ENCODE measurements at places on chromosomes 1 and 21. TPM values are rescaled to one million over a fixed set of nuclear protein-coding genes. Genes with fewer than 3 reads are reported as not detected.

Gene LCA5L
- total RNA-seq: 3.6 TPM

Gene SOX13
- 1.8 TPM for total RNA-seq

Gene SLC1A7
- total RNA-seq: under 0.01 TPM

Gene SPOCD1
- 48.9 TPM for total RNA-seq

Gene KPRP
- not detected for total RNA-seq

Gene BCL2L15
- 0.22 TPM for total RNA-seq

Gene GJB3
- not detected for total RNA-seq

Gene C1orf94
- not detected for total RNA-seq

Gene WNT4
- not detected for total RNA-seq

Gene OR10J1
- total RNA-seq: not detected

Gene PLA2G2D
- total RNA-seq: not detected

Gene FOXO6
- 0.13 TPM for total RNA-seq

Gene SPATA45
- total RNA-seq: 0.39 TPM

Gene IL10
- 0.26 TPM for total RNA-seq

Gene CRNN
- total RNA-seq: not detected

Gene AMIGO1
- 2.1 TPM for total RNA-seq

Gene PTPN22
- 8.6 TPM for total RNA-seq

Gene INSRR
- total RNA-seq: under 0.01 TPM

Gene ZBTB40
- total RNA-seq: 12.0 TPM

Gene MYBPHL
- total RNA-seq: not detected

Gene C1orf185
- total RNA-seq: not detected

Gene PPIE
- 33.7 TPM for total RNA-seq

Gene ZFP69
- total RNA-seq: 3.9 TPM

Gene NES
- total RNA-seq: 0.26 TPM

Gene NRIP1
- 33.5 TPM for total RNA-seq

Gene KRTAP13-2
- not detected for total RNA-seq

Gene CFAP74
- total RNA-seq: not detected

Gene DHCR24
- total RNA-seq: 137 TPM

Gene PTPN7
- total RNA-seq: not detected

Gene CR2
- total RNA-seq: not detected

Gene C1orf87
- total RNA-seq: not detected
